ENCODE measurements at places on chromosomes 6 and 20.

- DNase-seq, result no peak
Measured at GRCh38 chr20:48583171-48583570, 244.6 kb downstream of the PREX1 start.

DNA sequence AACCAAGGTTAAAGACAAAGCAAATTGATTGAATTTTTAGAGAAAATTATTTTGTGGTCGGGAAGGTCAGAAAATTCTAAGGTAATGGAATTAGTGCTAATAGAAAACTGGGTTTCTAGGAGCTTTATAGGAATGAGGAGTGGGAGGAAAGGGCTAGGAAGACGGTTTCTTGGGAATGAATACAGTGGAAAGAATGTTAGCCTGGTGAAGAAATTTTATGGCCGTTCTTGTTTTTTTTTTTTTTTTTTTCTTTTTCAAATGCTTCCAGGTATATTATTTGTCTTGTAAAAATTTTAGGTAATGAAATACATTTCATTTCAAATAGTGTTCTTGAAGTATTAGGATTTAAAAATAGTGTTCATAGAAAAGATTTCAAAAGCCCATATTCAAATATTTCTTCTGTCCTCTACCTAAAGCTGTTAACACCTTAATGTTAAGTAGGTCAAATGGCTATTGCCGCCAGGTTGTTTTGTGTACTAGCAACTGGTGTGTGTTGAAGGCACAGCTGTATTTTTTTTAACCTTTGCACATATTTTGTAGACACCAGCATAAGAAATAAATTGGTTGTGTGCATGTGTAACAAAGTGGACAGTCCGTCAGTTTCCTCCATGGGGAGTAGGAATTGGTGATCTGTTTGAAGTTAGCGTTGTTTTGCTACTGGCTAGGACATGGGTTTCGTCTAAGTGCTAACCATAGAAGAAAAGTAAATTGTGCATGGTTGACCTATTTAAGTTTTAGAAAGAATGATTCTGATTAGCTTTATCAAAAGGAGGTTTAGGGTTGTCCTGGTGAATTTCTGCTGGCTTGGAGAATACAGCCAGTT lies 32.3 kb downstream of the AFDN start:
- no peak for DNase-seq

DNA sequence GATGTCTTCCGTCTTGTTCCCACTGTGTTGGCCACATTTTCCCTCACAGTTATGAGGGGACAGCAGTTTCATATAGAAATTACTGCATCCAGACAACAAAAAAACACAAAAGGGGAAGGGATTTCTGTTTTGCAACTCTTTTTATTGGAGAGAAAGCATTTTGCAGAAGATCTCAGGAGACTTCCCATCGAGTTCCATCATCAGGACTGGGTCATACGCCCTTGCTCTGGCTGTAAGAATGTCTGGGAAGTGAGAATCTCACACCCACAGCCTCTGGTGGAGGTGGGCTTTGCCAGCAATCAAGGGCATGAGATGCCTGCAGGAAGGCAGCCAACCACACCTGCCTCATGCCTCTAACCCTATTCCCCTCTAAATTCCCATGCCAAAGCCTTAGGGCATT lies 5.8 kb upstream of the IGF2R start:
- no peak for DNase-seq

DNA sequence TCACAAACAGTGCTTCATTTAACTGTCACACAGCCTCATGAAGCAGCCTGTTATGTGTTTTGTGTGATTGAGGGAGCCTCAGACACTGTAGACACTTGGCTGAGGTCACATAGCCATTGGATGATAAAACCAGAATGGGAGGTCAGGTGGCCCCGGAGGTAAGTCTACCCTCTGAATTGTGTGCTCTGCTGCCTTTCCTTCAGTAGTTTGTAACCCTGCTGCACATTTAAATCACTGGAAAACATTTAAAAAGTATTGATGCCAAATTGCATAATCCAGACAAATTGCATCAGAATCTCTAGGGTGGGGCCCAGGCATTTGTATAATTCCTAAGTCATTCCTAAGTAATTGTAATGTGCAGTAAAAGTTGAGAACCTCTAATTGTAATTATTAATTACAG lies 85.2 kb upstream of the ECI2 start:
- DNase-seq, result no peak

- DNase-seq, result no peak
Measured at GRCh38 chr20:32445539-32446273, 87.6 kb downstream of the ASXL1 start.

GRCh38 chr6:18415671-18416340 lies 28.7 kb downstream of the RNF144B start:
- DNase-seq, result no peak

- DNase-seq, result no peak
Measured at GRCh38 chr6:168385037-168385759, 55.8 kb upstream of the SMOC2 start.

DNA sequence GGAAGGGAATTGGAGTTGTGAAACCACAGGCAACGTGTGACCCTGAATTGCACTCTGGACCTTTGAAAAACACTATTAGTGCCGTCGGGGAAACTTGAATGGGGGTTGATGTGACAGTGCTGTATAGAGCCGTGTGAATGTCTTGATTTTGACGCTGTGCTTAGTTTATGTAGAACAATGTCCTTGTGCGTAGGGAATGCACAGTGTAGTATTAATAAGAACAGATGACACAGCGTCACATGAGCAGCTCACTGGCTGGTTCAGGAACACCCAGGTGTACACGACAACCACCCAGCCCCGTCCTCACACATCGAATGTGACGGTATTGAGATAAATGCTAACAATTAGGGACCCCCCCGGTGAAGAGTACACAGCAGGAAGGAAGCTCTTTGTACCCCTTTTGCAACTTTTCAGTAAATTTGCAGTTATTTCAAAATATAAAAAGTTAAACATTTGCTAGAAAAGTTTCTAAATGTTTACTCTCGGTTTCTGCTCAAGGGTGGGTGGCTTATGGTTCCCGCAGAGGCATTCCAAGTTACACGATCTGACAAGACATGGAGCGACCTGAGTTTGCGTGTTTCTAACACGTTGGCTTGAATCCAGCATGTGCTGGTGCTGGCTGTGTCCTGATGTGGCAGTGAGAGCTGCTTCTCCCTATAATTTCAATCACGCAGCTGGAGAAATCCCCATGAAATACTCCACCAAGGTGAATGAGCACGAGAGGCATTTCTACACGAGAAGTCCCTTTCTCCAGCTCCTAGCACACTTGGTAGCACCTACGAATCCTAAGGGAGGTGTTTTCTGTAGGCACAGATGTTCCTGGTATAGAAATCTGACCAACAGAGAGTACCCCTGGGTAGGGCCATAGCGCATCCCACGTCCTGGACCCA lies 208.0 kb upstream of the EXOC2 start:
- no peak for DNase-seq

DNA sequence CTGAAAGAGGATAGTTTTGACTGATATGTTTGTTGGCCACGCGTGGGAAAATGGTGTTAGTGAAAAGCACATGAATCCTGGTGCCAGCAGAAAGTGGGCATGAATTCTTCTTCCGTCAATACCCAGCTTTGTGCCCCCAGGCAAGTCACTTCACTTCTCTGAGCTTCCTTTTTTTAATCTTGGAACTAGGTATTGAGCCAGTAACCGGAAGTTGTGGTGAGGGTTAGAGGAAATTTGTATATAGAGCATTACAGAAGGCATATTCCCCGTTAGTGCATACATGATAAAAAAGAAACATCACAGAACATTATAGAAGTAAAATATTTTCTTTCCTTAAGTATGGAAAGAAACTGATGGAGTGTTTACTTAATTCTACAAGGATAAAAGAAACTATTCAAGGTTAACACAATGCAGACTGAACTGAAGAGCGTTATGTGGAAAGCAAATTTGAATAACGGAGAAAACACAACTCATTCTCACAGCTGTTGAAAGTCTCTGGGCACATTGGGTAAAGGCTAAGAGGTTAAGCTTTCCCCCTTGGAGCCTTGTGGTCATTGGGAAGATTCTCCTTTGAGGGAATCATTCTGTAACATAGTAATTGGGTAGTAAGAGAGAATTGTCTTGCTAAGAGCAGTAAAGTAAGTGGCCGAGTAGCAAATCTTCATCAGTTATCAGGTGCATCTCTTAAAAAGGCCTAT lies 223.1 kb downstream of the BCAS1 start:
- no peak for DNase-seq

DNA sequence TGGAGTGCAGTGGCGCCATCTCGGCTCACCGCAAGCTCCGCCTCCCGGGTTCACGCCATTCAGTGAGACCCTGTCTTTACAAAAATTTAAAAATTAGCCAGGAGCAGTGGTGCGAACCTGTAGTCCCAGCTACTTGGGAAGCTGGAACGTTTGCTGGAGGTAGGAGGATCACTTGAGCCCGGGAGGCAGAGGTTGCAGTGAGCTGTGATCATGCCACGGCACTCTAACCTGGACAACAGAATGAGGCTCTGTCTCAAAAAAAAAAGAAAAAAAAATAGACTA lies 5.7 kb upstream of the PARD6B start:
- DNase-seq, result no peak

- DNase-seq, result no peak
Measured at GRCh38 chr6:149995971-149996370, 29.4 kb downstream of the RAET1L start.

DNA sequence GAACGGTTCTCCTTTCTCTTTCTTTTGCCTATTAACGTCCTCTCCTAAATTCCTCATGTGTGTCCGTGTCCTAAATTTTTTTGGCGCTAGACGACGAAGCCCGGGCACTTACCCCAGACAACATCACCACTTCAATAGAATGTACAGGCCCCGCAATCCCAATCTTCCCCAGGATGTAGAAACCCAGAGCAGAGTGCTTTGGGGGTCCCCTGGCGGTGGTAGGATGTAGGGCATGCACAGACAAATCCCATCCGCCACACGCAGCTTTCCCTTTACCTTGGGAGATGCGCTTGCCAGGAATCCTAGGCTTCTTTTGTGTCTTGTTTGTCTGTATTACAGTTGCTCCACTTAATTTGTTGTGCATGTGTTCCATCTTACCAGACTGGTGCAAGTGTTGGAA lies 417.3 kb upstream of the ARID1B start:
- no peak for DNase-seq

GRCh38 chr6:26319405-26320128 lies 45.4 kb upstream of the BTN3A2 start:
- no peak for DNase-seq

DNA sequence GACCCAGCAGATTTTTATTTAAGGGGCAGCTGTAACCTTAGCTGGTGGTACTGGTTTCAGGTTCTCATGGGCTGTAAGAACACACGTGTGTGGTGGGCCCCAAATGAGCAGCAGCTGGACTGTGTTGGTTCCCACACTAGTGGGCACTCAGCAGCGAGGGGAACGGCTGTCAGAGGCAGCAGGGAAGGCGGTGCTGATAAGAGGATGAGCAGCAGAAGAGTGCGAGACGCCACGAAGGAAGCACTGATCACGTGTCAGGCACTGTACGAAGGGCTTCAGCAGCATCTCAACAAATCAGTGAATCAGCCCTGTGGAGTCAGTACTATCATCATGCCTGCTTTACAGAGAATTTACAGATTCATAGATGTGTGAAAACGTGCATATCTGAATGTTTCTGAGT lies 41.0 kb upstream of the EMILIN3 start:
- no peak for DNase-seq

DNA sequence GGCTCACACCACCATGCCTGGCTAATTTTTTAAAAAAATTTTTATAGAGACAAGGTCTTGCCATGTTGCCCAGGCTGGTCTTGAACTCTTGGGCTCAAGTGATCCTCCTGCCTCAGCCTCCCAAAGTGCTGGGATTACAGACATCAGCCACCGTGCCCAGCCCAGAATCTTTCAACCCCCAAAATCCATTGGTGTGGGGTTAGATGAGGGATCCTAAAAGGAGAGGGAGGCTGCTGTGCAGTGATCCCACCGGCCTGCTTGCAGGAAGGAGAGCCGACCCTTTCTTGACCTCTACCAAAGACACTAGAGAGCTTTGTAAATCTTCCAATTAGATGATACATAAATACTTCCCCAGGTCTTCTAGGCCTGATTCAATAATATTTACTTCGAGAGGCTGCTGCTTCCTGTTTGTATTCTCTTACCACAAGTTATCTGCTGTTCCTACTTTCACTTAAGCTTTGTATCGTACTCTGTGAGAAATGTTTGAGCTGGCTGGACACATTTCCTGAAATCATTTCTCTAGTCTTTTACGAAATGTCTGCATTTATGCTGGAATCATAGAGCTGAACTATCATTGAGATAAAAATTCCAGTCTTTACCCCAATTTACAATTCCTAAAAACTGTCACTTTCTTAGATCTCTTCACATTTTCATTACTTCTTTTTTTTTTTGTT lies 49.3 kb upstream of the IER3 start:
- DNase-seq, result no peak

DNA sequence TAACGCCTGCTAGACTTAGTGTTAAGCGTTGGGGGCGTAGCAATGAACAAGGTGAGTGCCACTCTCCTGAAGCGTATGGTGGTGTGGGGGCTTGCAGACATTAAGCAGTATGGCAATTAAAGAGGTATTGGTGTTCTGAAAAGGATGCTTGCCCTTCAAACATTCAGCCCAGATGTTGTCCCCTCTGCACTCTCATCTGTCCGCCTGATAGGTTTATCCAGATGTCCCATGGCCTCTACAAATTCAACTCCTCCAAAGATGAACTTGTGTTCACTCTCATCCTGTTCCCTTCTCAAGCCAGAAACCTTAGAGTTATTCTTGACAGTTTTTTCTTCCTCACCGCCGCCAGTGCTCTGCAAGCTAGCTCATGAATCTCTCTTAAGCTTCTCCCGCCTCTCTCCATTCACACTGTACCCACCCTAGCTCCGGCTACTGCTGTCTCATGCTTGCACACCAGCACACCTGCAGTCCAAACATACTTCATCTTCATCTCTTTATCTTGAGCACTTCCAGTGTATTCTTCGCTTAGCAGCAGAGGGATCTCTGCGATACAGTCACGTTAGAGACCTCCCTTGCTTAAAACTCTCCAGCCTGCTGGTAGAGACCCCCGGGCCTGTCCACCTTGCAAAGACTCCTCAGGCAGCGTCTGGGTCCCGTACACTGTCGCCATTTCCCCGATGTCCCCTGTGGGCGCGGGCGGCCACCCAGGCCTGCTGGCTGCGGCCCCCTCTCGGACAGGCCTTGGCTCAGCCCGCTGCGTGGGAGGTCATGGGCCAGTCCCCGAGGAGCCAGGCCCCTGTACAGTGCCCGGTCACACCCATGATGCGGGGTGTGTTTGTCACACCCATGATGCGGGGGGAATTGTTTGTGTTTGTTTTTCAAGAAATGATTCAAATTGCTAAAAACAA lies 962 bp downstream of the DDX27 start:
- DNase-seq, result no peak

DNA sequence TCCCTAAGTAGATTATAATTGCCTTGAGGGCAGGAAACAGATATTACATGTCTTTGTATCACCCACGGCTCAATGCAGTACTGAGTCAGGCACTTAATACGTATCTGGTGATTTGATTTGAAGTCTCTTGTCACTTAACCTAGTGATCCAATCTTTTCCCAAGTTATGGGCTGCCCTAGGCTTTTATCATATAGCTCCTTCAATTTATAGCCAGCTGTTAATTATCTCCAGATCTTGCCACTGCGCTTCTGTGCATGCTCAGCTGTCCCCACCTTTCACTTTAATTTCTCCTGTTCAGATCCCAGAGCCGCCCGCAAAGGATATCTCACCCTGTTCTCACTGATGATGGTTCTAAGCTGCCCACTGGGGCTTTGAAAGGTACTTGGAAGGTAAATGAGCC lies 41.9 kb downstream of the SNHG17 start:
- DNase-seq, result no peak
